ENCODE measurements at places on chromosomes 13 and 19.

DNA sequence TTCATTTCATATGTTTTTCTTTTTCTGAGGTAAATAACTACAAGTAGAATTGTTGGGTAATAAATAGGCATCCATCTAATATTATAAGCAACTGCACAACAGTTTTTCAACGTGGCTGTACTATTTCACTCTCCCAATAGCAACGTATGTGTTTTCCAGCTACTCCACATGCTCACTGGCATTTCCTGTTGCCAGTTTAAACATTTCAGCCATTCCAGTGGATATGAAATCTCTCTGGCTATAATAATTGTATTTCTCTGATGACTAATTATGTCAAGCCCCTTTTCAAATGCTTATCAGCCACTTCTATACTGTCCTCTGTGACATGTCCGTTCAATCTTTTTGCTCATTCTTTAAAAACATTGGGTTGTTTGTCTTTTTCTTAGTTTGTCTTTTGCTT, 26.8 kb upstream of the ALOX5AP start:
- DNase-seq: no peak

DNA sequence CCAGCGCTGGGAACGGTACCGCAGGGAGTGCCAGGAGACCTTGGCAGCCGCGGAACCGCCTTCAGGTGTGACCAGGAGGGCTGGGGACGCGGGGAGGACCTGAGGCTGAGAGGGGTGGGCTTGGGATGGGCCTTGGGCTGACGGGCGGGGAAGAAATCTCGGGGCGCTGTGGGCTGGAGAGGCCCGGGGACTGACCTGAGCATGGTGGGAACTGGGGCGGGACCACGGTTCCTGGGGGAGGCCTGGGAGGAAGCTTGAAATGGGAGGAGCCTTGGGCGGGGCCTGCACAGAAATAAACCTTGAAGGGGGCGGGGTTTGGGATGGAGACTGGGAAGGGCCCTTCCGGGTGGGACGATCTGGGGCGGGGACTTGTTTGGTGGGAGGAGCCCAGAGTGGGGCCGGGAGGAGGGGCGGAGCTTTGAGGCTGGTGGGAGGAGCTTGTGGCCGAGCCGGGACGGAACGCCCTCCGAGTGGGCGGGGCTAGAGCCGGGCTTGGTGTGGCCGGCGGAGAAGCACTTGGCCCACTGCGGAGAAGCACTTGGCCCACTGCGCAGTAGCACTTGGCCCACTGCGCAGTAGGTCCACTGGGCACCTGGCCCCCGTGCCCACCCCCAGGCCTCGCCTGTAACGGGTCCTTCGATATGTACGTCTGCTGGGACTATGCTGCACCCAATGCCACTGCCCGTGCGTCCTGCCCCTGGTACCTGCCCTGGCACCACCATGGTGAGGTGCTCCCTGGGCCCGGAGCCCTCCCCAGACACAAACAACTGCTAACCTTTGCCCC, 2.8 kb downstream of the GIPR start:
- peak; percentile 68 for DNase-seq

GRCh38 chr13:37418490-37418889, 180.1 kb downstream of the POSTN start:
- no peak for DNase-seq

DNA sequence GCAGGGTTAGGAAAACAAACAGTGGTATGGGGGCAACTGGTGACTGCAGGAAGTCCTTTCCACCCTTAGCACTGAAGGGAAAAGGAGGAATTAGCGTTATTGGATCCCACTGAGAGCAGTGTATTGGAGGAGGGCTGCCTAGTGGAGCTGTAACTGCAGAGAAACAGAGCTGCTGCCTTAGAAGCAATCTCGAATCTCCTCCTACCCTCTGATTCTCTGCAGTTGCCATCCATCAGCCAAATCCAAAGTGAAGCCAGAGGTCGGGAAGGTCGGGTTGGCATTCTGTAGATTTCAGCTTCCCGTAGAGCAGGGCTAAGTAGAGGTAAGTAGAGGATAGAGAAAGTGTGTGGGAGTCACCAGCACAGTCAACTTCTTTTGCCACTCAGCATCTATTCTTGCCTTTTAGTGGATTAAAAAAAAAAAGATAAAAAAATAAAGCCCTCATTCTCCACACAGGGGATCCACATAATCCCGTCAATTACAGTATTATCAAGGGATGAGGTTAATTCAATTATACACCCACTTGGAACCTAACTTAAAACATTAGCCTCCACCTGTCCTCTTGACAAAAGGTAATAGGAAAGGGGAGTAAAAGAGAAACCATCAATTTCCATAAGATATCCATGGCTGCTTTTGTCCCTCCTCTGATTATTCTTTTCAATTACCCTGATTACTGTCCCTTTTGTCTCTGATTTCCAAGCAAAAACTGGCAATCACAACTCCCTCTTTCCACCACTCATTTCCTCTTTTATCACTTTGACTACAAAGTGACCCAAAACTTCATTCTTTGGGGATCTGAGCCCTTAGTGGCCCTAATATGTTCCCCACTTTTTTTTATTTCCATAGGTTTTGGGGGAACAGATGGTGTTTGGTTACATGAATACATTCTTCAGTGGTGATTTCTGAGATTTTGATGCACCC, 234.7 kb downstream of the RBM26 start:
- no peak for DNase-seq

- no peak for DNase-seq
Measured at GRCh38 chr13:67090856-67091255, 139.3 kb downstream of the PCDH9 start.

DNA sequence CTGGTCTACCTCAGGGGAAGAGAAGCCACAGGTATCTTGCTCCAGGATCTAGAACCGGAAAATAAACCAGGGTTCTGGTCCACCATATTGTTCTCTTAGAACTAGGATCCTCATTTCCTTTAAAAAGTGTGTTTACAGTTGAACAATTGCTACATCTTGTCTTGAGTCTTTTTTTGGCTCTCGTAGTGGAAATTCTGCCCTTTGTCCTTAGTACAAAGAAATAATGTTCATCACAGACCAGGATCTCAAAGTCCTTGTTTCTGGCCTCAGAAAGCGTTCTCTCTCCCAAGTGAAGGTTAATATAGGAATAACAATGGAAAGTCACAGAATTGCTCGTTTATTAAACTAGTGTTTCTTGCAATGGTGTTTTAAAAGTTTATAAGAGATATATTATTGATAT, 20.8 kb downstream of the KLF2 start:
- DNase-seq: no peak

- DNase-seq: no peak
Measured at GRCh38 chr19:11410682-11411081, 8.4 kb downstream of the RGL3 start.

GRCh38 chr19:3073931-3074595, 11.8 kb upstream of the TLE5 start:
- no peak for DNase-seq

- no peak for DNase-seq
Measured at GRCh38 chr13:48801255-48801654, 147.5 kb downstream of the CYSLTR2 start.

DNA sequence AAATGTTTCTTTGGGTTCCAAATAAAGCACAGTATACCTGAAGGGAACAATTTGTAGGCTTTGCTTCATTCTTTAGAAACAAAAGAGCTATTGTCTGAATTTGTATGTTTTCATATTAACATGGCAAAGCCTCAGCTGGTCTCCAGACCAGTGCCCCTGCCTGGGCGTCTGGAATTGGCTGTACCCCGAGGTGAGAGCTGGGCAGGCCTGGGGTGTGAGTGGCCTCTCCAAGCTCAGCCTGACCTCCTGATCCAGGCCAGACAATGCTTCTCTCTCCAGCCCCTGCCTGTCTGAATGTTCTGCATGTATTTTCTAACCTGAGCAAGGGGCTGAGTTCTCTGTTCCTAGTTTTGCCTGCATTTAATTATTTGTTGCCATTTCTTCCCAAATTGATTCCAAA, 66.3 kb upstream of the MCF2L start:
- DNase-seq: no peak

- no peak for DNase-seq
Measured at GRCh38 chr13:89857502-89857901, 1490.0 kb upstream of the MIR17HG start.

- DNase-seq: no peak
Measured at GRCh38 chr13:99355267-99356011, 48.2 kb upstream of the GPR183 start.

GRCh38 chr13:54183166-54183565, 1154.6 kb downstream of the OLFM4 start:
- no peak for DNase-seq

GRCh38 chr13:26326562-26326961, 72.6 kb downstream of the CDK8 start:
- no peak for DNase-seq

DNA sequence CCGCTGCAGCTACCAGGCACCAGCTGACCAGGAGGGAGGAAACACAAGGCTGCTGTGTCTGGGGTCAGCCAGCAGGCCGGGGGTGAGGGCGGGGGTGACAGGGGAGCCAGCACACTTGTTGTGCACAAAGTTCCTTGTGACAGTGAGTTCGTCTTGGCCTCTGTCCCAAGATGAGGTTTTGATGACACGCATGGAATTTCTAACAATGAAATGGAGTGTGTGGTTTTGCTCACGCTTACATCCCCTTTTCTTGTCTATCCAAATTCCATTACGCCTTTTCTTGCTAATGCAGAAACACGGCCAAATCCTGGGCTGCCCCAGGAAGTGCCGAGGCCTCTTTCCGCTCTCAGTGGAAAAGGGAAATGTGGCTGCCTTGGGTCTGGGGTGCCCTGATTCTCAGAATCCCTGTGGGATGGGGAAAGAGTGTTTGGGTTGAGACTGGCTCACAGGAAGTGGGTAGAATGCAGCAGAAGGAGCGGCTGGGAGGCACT, 73.8 kb downstream of the GADD45B start:
- DNase-seq: no peak

DNA sequence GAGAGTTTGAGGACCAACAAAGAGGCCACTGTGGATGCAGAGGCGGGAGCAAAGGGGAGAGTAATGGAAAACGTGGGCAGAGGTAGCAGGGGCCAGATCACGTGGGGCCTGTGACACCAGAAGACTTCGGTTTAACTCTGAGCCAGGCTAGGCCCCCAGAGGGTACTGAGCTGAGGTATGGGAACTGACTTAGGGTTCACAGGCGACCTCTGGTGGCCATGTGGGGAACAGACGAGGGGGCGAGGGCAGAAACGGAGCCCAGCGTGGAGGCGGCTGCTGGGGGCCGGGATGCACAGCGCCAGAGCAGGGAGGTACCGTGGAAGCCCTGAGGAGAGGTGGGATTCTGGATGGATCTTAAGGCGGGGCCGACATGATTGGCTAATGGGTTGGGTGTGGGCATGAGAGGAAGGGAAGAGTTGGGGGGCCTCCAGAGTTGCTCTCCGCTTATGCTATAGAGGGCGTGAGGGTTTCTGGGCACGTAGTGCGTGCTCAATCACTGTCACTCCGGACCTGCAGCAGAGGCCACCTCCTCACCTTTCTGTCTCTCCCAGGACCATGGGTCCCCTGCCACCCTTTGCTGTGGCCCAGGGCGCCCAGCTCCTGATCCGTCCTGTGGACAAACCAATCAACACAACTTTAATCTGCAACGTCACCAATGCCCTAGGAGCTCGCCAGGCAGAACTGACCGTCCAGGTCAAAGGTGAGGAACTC, 13.7 kb downstream of the PVR start:
- DNase-seq: no peak

DNA sequence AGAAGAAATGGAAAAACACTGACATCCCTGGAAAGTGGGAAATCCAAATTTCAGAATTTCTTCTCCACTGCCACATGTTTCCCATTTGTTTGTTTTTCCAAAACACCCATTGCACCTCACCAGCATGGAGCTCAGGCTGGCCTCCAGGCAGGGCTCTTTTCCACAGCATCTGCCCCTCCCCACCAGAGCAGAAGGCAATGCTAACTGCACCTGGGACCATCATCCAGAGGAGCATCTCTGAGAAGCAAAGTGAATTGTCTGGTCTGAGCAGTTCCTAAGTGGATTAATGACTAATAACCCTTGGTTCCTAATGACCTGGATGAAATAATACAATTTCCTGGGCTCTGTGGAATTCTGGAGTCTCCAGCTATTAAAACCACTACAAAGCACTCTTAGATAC, 8.8 kb upstream of the CYSLTR2 start:
- no peak for DNase-seq

GRCh38 chr13:26060357-26060756, 8.5 kb upstream of the SHISA2 start:
- no peak for DNase-seq

DNA sequence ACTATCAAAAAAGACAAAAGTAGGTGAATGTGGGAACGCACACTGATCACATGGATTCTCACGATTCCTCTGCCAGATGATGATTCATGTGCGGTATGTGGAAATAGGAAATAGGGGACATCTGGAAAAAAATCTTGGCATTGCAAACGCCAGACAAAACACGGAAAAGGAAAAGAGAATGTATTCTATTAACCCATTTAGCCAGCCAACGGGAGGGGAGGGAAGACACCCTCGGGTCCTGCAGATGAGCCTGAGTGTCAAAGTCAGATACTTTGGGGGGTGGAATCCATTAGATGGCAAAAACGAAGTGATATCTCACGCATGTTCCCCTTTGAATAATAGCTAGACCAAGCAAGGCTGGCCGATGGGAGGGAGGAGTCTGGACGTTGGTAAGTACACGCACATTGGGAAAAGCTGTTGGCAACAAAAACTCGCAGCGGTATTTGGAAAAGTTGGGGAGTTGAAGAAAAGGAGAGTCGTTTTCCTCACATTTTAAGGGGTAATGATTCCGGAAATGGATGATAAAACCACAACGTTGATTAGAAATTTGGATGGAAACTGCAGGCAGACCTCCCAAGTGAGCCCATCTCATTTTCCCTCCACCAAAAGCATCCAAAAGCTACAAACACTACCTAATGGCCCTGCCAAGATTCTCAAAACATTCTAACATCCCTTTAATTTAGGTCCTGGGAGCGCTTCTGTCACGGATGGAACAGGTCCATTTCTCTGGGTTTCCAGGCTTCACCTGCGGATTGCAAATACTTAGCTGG, 73.6 kb downstream of the COL4A1 start:
- DNase-seq: no peak

DNA sequence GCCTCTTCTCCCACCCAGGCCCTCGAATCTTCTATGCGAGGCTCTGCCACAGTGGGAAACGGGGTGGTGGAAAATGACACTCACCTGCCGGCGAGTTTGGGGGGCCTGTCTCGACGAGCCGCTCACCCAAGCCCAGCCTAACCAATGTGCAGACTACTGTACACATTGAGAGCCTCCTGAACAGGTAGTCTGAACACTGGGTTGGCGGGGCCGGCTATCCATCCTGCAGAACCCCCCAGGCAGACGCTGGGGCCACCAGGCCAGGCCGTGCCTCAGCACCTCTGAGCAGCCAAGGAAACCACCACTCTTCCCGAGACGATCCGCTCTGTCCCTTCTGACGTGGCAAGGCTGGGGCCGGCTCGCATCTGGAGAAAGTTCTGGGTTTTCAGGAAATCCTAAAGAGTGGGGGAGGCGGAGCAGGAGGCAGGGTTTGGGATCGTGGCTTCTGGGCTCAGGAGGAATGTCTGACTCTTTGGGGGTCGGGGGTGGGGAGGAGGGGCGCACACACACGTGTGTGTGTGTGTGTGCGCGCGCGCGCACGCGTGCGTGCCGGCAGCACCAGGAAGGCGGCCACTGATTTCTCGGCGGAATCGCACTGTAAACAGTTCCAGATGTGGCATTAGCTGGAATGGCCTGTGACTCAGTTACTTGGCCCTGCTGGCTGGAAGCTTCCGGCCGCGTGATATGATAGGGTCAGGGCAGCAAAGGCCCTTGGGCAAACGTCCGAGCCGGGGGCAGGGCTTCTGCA, 18.5 kb downstream of the TMED1 start:
- DNase-seq: no peak

Data from NCI-H2029 treated with DMSO at 0.1 percent for 48 hours (cell line).